ENCODE measurements at places on chromosomes 5 and 9.

DNA sequence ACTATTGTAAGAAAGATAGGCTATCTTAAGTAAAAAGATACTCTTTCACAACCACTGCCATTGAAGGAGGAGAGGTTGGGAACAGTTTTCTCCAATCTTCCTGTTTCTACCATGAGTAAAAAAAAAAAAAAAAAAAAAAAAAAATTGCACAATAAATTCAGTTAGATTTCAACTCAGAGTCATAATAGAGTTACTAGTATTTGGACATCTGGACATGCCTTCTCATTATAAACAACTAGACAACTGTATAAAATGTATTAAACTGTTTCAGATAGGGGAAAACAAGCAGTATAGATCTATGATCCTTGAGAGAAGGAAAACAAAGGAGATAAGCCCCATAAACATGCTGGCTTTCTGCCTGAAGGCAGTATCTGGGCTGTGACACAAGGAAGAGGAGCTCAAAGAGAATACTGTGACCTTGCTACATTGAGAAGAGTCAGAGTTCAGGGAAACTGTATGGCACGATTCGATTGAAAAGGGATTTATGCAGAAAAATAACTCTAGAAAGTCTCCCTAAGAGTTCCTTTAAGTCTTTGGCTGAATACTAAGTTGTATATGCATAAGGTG lies 249.2 kb upstream of the POU5F2 start:
- DNase-seq: no peak

DNA sequence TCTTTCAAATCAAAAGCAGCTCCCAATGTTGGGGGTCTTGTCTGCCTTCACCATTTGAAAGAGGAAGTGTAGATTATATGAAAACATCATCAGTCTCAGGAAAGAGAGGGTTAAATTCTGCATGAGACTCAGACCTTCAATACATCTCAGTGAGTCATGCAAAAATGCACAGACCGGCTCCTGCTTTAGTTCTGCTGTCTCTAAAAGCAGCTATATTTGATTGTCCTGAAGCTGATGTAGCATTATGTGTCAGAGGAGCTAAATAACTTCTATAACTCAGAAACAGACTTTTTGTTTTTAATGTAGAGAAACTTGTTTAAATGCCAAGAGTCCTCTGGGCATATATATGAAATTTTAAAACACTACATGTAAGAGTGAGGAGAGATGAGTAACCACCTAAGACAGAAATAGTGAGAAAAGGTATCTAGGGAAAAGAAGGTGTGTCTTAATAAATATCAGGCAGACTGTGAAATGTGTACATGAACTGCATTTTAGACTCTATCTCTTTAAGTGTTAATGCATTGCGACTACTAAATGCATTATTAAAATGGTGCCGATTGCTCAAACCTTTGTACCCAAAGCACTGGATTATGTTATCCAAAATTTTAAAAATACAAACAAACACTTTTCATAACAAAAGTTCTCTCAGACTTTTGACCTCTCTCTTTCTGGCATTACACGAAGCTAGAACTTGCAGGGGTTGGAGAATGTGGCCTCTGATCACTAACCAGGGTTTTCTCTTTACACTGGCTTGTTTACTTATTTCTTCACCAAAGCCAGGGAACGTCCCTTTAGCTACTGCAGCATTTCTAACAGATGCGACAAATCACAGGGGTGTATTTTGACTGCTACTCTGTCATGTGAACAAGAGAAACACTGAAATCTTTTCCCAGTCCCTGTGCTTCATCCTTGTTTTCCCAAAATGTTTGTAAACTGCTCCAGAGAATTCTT lies 302.3 kb downstream of the ARL15 start:
- DNase-seq: no peak

GRCh38 chr9:98488571-98489312 lies 220.0 kb downstream of the GABBR2 start:
- no peak for DNase-seq

DNA sequence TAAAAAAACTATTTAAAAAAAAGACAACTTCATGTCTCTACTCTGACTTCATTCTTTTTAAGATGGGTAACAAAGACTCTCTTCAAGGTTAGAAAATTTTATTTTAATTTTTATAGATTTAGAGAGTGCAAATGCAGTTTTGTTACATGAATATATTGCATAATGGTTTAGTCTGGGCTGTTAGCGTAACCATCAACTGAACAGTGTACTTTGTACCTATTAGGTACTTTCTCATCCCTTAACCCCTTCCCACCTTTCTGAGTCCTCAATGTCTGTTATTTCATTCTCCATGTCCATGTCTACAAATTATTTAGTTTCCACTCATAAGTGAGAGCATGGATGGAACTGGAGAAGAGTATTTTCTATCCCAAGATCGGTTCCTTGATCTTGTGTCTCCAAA lies 16.8 kb downstream of the TLR4 start:
- DNase-seq: no peak

GRCh38 chr5:81242906-81243436 lies 9.8 kb downstream of the CKMT2 start:
- no peak for DNase-seq

DNA sequence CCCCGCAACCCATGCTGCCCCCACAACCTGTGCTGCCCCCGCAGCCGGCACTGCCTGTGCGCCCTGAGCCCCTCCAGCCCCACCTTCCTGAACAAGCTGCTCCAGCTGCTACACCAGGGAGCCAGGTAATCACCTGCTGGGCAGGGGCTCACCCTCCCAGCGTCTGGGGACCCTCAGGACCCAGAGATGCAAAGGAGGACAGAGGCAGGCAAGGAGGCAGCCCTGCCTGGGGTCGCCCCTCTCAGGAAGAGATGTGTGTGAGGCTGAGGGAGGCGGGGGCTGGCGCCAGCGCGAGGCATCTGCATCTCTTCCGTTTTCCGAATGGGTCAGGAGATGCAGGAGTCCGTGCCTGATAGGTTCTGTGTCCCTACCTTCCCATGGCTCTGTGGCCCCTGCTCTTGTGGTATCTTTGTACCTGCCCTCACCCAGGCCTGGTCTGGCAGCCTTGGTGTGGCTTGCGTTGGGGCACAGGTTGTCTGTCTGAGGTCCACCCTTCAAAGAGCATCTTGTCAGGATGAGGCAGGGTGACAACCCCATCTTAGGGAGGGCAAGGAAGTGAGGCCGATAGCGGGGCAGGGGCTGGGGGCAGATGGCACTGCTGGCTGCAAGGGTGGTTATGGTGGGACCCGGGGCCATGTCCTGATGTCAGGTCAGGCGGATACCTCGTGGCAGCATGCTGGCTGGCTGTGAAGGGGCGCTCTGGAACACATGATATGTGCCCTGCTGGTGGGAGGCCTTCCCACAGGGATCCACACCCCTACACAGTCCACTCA lies 75.7 kb downstream of the WNK2 start:
- peak; percentile 91 for DNase-seq

- no peak for DNase-seq
Measured at GRCh38 chr9:17135295-17136160, 688 bp downstream of the CNTLN start.
